T1000 (cell line): ENCODE measurements at places on chromosomes 13 and 19.

DNA sequence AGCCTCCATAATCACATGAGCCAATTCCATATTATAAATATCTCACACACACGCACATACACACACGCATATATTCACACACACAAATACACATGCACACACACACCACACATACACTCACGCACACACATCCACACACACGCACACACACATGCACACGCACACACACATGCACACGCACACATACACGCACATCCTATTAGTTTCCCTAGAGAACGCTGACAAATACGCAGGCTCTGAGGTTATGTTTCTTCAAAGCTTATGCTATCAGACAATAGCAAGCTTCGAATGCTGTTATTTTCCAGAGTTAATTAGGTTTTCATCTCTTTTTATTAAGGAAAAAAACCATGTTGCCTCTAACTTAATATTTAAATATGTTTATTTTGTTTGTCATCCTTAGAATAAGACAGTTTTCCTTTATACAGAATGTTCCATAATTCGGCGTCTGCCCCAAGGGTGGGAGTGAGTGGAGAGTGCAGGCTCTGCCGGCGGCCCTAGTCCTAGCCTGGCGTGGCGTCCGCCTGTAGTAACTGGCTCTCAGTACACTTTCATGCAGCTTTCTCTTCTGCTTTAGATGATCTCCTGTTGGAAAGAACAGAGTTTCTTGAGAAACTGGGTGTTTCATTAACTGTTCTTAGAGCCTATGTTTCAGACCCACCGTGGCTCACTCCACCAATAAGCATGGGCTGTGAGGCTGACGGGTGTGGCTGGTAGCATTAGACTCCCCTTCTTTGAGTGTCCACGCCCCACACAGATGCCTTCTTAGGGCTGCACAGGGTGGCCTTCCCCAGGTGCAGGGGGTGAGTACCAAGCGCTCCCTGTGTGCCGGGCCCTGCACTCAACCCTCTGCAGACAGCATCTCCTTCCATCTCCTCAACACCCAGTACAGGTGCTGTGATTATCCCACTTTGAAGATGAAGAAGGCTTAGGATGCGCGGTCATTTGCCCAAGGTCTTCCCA lies 30.4 kb upstream of the ANKRD10 start:
- DNase-seq: no peak

DNA sequence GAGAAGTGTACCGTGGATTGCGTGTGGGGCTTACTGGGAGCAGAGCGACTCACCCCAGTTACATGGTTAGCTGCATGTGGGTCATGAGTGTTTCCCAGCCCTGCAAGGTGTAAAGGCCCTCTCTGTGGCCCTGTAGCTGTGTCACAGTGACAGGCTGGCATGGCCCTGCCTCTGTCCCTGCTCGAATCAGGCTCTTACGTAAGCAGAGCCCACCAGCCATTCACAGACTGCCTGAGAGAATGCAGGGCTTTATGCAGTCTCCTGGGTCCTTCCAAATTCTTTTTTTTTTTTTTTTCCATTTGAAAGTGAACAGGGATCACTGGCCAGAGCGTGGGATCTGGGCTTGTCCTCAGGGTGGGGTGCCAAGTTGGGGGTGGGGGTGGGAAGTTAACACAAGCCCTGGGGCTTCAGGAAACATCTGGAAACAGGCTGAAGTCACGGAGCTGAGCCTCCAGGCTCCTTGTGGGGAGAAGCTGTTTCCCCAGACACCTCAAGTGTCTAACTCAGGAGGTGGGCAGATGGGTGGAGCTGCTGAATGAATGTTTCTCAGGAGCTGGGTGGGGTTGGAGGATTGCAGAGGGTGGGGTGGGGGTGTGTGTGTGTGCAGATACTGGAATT lies 13.4 kb downstream of the TECR start:
- DNase-seq: no peak

DNA sequence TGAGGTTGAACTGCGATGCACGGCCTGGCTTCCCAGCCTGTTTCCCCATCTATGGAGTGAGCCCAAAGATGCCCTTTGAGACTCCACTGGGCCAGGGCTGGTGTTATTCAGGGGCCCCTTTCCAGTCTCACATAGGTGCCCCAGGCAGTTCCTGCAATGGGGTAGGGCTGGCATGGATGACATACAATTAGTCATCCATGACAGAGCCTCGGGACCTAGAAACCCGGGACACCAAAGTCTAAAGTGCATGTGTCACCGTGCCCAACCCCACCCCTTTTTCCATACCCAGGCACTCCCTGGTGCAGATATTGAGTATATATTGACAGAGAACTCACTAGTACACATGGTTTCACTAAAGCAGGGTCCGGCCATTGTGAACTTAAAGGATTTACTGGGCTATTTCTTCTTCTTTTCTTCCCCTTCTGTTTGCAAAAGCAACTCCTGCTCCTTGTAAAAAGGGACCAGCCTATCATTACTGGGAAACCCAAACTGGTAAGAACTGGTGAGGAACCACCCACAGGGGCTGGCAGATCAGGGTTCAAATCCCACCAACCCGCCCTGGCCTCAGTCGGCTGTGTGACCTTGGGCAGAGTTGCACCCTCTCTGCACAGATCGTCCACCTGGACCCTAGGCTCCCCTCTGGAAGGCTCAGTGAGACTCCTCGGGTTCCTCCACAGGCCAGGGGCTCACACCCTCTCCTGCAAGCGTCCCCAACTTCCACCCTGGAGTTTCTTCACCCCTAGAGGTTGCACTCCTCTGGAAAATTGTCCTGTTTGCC lies 2.7 kb downstream of the B3GNT3 start:
- DNase-seq: peak; percentile 57

- no peak for DNase-seq
Observed at GRCh38 chr13:28258417-28258816, 120.1 kb downstream of the PAN3 start.

DNA sequence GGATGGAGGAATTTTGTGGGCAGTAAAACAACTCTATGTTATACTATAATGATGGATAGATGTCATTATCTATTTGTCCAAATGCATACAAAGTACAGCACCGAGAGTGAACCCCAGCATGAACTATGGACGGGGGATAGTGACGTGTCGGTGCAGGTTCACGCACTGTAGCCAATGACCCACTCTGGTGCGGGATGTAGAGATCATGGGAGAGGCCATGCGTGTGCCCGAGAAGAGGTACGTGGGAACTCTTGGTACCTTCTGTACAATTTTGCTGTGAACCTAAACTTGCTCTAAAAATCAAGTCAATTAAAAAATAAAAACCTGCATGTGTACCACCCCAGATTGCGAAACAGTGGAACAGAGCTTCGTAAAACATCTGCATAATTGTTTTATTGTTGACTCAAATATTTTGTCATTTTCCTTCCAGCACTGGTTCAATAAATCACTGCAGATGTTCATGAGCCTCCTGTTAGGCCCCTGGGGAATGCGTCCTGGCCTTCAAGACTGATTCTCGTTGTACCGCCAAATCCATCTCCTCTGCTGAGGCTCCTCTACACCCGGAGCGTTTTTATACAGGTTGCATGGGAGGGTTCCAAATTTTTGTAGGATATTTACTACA lies 30.9 kb downstream of the COL4A1 start:
- DNase-seq: no peak

DNA sequence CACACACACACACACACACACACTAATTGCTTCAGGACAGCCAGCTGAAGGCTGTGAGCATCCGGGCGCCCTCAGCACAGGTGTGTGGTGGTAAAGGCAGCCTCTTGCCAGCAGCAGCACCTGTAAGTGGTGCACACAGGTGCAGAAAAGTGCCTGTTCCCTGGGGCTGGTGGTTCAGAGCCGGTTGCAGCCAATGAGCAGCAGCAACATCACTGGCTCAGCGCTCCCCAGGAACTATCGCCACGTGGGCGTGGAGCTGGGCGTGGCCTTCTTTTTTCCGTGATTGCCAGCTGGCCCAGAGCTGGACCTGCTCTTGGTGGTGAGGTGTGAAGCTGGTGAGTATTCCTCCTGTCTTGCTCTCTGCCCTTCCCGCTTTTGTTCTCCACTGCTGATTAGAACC lies at the start of gene NLRP5:
Gene NLRP5 (plus strand): TSS at position 289 of the 400 bp plus-strand sequence.
- DNase-seq: no peak

GRCh38 chr13:45592758-45593157 lies 22.8 kb downstream of the ERICH6B start:
- no peak for DNase-seq

- DNase-seq: no peak
Observed at GRCh38 chr13:96650301-96650886, 343.9 kb downstream of the OXGR1 start.

- DNase-seq: no peak
Observed at GRCh38 chr13:62846302-62846701, 1430.7 kb upstream of the PCDH20 start.

GRCh38 chr19:34428549-34429285 lies 536 bp downstream of the UBA2 start:
- DNase-seq: no peak

- no peak for DNase-seq
Observed at GRCh38 chr13:32115066-32115465, 83.5 kb downstream of the FRY start.

GRCh38 chr19:37902668-37903067 lies 3.7 kb downstream of the WDR87 start:
- peak; percentile 66 for DNase-seq

DNA sequence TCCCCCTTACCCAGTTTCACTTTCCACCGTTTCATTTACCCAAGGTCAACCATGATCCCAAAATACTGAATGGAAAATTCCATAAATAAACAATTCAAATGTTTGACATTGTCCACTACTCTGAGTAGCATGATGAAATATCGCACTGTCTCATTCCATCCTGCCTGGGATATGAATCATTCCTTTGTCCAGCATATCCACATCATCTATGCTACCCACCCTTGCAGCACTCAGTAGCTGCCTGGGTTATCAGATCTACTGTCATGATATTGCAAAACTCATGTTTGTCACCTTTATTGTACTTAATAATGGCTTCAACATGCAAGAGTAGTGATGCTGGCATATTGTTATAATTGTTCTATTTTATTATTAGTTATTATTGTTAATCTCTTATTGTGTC lies 263.9 kb upstream of the NBEA start:
- DNase-seq: no peak

GRCh38 chr13:47545201-47546024 lies 455.7 kb downstream of the SUCLA2 start:
- DNase-seq: no peak

DNA sequence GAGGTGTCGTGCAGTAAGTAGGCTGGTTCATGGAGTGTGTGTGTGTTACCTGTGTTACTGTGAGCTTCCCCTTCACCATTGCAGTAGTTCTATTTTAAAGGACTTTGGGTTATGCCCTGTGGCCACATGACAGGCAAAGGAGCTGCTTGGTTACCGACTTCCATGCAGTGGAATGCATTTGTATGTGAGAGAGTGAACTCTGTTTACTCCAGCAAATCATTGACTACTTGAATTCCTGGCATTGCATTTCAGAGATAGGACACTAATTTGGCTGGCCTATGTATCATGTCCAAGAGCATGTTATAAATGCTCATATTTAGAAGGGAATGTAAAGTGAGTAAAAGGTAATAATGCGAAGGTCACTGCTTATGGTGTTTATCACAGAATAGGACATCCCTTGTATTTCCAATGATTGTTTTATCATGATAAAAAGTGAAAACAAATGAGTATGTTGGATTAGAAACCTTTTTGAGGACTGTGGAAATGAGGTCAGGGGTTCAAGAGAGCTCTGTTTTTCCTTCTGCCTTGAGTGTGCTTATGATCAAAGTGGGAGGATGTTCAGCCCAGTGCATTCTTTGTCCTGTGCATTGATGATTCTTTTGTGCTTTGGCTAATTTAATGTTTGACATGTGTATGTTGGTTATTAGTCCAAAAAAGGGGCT lies 156.5 kb downstream of the LMO7 start:
- no peak for DNase-seq

DNA sequence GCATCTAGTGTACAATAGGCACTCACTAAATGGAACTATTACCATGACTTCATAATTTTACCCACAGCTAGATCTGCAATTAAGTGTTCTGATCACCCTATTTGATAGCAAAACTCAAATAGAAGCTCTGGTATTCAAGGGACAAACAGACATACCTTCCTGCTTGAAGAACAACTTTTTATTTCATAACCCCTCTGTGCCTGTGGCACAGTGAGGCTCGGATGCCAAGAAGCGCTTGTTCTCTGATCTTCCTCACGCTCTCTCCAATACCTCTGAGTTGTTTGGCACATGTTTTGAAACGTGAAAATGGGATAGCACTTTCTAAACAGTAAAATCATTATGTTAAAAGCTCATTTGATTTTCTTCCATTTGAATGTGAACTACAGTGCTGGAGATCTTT lies 232.0 kb downstream of the KLF5 start:
- DNase-seq: no peak

GRCh38 chr13:26557051-26557392 lies 461 bp upstream of the WASF3 start:
- DNase-seq: no peak

DNA sequence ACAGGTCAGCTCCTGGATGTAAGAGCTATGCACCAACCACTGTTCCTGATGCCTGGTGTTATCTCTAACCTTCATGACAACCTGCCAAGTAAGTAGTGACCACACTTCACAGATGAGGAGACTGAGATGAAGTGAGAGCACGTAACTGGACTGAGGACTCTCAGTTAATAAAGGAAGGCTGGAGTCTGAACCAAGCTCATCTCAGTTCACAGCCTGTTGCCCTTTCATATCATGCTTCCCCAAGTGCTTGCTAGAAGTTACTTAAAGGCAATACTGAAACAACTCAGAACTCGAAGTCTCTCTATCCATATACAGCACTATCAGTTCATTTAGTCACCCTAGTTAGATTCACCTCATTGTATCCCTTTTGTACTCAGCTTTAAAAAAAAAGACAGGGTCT lies 119.7 kb downstream of the ABCC4 start:
- no peak for DNase-seq

- no peak for DNase-seq
Observed at GRCh38 chr13:32237681-32238080, 77.5 kb downstream of the ZAR1L start.

- DNase-seq: no peak
Observed at GRCh38 chr19:35860436-35860817, 3.7 kb downstream of the KIRREL2 start.

DNA sequence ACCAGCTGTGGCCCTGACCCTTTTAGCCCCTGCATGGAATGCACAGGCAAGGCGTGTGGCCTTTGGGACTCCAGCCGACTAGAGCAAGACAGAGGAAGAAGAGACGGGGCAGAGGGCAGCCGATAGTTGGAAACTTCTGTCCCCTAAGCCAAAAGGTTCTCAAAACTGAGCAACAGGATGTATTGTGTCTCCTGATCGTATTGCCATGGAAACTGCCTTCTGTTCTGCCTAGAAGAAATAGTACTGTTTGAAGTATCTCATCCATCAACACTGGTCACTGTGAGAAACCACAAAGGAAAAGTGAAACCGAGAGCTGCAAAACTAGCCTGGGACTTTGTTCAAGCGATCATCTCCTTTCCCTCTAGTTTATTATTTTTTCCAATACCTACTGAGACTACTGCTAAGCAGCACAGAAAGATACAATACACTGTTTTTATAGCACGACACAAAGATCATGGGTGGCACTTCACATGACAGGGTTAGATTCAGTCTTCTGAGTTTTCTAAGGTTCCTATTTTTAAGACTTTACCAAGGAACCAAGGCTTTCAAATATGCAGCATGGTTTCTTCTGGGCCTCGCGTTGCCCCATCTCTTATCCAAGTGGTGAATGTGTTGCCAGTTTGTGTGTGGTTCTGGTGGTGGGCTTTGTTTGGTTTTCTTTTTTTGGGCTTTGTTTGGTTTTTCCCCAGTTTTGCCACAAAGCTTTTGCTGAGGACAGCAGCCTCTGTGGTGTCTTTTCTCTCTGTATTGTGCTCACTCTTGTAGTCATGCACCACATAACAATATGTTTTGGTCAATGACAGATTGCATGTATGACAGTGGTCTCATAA lies 49.3 kb upstream of the GPR183 start:
- no peak for DNase-seq

GRCh38 chr13:44373601-44374347 lies at the start of gene SERP2:
TSS of gene SERP2 (plus strand) at chr13:44373824. CDS start at chr13:44374026, 202 bp downstream.
- DNase-seq: no peak
